ENCODE measurements at places on chromosomes 7 and 10.

- DNase-seq = no peak
These were observed 58.0 kb upstream of the CELF2 start for GRCh38 chr10:10959666-10960065.

DNA sequence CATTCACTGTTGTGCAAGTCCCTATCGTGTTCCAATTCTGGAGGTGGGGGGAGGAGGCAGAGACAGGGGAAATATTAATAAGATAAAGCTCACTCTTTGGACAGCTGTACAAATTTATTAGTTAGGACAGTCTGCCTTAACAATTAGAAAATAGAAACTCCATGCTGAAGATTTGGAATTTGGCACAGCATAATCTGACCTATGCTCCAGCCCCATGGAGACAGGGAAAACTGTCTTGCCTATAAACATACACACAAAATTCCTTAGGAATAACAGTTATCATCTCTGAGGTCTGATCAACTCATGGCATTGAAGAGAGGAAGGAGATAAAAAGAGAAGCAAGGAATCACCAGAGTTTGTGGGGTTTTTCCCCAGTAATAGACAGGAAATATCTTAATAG, 335.4 kb upstream of the MEOX2 start:
- no peak for DNase-seq

DNA sequence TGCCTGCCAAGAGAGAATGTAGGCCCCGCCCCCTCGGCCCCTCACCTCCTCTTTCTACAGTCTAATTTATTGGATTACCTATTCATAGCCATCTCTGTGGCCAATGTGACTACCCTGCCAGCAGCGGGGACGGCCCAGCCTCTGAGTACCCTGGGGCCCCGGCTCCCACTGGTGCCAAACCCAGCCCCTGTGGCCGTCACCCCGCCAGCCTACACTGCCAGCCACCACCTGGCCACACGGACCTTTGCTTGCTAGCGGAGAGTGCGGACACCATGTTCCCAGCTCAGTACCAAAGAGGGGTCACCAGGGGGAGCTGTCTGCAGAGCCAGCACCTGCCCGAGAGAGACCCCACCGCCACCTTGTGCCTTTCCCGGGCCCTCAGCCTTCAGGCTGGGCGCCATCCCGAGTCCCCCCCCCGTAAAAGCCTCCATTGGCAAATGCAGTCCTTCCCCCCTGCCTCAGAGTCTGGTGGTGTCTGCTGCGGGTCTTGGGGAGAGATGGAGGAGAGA, 511.1 kb downstream of the ZNF37A start:
- no peak for DNase-seq

DNA sequence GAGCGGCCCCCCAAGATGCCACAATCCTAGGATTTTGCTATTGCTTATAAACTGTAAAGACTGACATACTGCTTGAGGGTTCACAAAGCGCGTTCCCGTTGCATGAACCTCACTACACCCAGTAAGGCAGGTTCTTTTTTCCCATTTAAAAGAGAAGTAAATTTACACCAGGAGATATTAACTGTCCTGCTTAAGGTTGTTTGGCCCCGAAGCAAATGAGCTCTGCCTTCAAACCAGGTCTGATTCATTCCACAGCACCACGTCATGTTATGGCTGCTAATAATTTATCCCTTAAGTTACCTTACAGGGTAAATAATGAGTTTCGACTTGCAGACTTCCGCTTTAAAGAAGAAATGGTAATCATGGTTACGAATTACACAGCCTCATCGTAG, 559 bp upstream of the FKBP14 start:
- DNase-seq = no peak

- no peak for DNase-seq
These were observed 7.9 kb downstream of the DLX6 start for GRCh38 chr7:97013134-97013844.

- no peak for DNase-seq
These were observed 30.5 kb downstream of the CPED1 start for GRCh38 chr7:121019018-121019417.

GRCh38 chr7:625376-625971, 101.0 kb upstream of the DNAAF5 start:
- DNase-seq = no peak

GRCh38 chr10:117926491-117926890, 120.2 kb downstream of the RAB11FIP2 start:
- DNase-seq = no peak

GRCh38 chr10:125003146-125003900, 61.4 kb downstream of the ZRANB1 start:
- no peak for DNase-seq
